Hepatocyte (in vitro differentiated cells): ENCODE measurements at places on chromosomes 6 and 20. TPM values are rescaled to one million over a fixed set of nuclear protein-coding genes. Genes with fewer than 3 reads are reported as not detected.

DNA sequence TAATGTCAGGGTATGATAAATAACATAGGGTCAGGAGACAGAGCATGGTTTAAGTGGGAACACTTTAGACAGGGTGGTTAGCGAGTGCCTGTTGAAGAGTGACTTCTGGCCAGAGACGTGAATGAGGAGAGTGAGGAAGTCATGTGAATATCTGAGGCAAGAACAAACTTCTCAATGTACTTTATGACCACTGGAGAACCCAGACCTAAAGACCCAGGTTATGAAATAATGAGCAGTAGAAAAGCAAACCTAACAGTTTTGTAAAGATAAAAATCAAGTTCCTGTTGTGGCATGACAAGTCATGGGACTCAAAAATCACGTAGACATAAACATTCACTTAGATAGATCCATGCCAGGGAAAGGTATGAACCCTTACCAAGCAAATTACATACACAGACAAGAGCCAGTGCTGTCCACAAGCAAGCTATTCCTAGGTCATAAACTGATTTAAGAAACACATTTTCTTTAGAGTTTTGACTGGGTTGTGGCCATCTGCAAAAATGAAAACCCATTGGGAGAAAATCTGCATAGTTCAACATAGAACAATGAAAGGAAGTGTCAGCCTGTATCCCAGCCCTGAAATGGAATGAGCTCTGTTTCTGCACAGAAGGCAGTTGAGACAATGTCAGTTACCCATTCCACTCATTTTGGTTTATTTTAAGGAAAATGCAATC is 2.2 kb upstream of the MYCT1 start:
- DNase-seq = no peak
- no peak overlapping the region for H3K27ac ChIP-seq
- H3K4me3 ChIP-seq = no peak overlapping the region
- no peaks in the 10 kb centered on the region for H3K36me3 ChIP-seq
- H3K4me1 ChIP-seq = no peaks in the 10 kb centered on the region

DNA sequence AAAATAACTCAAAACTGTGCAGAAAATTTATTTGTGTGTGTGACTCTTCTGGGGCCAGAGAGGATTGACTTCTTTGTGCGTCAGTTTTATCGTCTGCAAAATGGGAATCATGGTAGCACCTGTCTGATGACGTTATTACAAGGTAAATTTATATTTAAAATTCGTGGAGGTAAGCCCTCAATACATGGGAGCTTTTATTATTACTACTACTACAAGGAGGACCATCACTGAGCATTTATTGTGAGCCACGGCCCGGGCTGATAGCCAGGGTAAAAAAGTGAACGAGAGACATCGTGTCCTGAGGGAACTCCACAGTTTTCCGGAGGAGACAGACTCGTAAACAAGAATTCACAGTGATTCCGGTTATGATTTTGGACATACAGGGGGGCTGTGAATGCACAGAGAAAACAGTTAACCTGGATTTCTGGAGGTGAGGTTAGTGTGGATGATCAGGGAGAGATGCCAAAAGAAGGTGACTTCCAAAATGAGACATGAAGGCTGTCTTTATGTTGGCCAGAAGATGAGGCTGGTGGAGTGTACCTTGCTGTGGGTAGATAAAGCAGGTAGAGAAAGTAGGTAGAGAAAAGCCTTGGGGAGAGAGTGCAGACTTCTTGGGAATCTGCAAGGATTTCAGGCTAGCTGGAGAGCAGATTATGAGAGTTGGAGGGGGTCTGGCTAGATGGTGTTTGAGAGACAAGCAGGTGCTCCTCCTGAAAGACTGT is 10.6 kb upstream of the SERINC3 start:
- H3K27ac ChIP-seq = peak overlapping the region; percentile 62
- H3K4me1 ChIP-seq = no peaks in the 10 kb centered on the region
- H3K4me3 ChIP-seq = peak overlapping the region; percentile 74
- DNase-seq = no peak

- no peaks in the 10 kb centered on the region for H3K27me3 ChIP-seq
- no peak for DNase-seq
- H3K27ac ChIP-seq = no peak overlapping the region
- H3K36me3 ChIP-seq = no peaks in the 10 kb centered on the region
- no peak overlapping the region for H3K4me3 ChIP-seq
Observed at GRCh38 chr6:69179681-69180080, 544.6 kb downstream of the ADGRB3 start.

DNA sequence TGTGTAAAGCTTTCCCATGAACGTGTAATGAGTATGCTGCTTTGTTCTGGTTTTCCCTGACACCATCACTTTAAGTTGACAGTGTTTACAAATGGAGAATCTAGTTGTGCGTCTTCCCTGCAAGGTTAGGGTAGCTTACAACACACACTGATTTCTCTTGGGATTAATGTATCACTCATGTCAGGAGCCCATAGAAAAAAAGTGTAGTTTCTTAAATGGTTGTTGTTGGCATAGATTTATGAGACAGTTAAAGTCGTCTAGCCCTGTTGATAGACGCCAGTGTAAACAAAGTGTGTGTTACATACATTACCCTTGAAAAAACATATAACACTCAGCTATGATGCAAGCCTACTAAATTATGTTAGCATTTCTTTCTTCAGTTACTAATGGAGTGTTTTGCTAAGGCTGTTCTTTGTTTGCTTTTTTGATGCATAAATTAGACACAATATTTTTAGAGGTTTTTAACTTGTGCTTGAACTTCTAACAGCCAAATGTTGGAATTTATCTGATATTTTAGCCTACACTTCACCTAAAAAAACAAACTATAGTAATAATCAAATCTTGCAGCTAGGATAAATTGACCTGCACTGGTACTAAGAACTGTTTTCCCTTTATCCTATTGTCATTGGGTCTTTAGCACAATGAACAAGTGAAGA is 88.6 kb downstream of the RNF217 start:
- DNase-seq = peak; percentile 3
- peak overlapping the region; percentile 24 for H3K27ac ChIP-seq
- H3K36me3 ChIP-seq = no peaks in the 10 kb centered on the region
- H3K4me3 ChIP-seq = no peak overlapping the region
- H3K27me3 ChIP-seq = no peaks in the 10 kb centered on the region

Gene SLC52A3
- total RNA-seq = 0.33 and 0.80 TPM in 2 replicates

Gene AKAP7
- total RNA-seq = 54.3 and 54.4 TPM in 2 replicates

Gene TRERF1
- 3.1 and 5.1 TPM in 2 replicates for total RNA-seq

DNA sequence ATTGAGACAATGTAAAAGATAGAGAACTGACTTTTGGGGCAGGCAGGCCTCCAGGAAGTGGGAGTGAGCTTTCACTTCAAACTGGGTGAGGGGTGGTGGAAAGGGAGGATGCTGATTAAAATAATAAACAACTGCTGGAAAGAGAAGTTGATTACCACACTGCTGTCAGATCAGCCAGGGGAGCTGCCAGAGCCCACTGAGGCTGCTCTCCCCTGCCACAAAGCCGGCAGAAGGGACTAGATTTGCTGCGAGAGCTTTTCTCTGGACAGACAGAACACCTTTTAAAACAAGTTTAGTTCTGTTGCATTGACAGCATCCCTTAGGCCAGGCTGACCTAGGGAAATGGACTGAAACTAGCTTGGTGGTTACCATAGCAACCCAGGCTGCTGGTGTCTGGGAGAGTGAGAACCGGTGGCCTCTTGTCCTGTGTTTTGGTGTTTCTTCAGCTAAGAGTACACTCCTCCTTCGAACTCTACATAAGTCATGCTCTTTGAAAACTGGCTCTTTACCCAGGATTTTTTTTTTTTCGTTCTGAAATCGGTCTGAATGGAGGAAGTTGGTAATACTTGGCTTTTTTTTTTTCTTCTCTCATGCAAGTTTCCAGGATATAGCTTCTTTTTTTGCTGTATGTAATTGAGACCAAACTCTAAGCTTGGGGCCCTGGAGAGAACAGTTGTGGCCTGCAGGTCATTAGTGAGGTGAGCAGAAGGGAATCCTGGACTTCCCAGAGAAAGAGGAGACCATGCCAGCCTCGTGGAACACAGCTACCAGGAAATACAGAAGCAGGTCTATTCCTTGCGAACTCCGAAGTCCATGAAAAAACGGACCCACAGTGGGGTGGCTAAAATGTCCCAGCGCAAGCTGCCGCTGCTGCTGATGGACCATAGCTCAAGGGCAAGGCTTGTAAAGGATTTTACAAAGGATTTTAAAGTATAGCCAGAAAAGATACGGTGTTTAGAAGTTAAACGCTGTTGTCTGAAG is 374.4 kb downstream of the UTRN start:
- no peak overlapping the region for H3K4me3 ChIP-seq
- peaks cover 39% of the 10 kb centered on the region for H3K4me1 ChIP-seq
- no peaks in the 10 kb centered on the region for H3K27me3 ChIP-seq
- DNase-seq = peak; percentile 51
- no peaks in the 10 kb centered on the region for H3K36me3 ChIP-seq

Gene SLC16A10
- 34.1 and 42.2 TPM in 2 replicates for total RNA-seq

DNA sequence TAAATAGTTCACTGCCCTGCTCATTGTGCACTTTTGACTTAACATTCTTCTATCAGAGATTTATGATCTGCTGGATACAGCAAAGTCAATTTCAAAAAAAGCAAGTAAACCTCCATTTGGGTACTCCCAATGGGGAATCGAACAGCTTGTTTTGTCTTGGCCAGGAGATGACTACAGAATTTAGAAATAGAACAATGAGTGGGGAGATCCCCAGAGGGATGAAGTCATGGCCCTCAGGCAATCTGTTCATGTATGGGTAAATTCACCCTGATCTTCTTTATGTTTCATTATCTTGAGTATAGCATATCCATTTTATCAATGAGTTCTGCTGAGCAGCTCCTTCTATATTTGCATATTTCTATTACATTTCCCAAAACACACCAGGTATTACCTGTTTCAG is 1681.9 kb downstream of the HACE1 start:
- no peaks in the 10 kb centered on the region for H3K36me3 ChIP-seq
- no peaks in the 10 kb centered on the region for H3K4me1 ChIP-seq
- no peak overlapping the region for H3K4me3 ChIP-seq

DNA sequence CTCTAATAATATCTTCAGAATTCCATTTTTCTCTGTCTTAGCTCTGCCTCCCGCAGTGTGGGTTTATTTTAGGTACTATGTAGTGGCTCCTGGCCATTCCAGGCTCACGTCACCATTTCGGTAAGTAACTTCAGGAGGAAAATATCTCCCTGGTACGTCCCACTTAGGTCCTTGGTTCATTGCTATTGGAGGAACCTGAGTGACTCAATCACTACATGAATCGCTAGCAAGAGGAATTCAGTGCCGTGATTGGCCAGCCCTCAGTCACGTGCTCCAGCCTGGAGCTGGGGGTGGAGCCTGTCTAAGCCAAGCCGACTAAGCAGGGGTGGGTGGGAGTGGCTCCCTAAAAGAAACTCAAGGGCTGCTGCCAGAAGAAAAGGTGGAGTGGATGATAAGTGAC is 67.3 kb upstream of the E2F3 start:
- H3K4me1 ChIP-seq = peaks cover 3% of the 10 kb centered on the region
- no peak for DNase-seq
- no peak overlapping the region for H3K27ac ChIP-seq
- H3K36me3 ChIP-seq = no peaks in the 10 kb centered on the region

- no peak overlapping the region for H3K4me3 ChIP-seq
- DNase-seq = no peak
- H3K27me3 ChIP-seq = no peaks in the 10 kb centered on the region
- H3K36me3 ChIP-seq = no peaks in the 10 kb centered on the region
- H3K27ac ChIP-seq = no peak overlapping the region
Observed at GRCh38 chr6:168905451-168906090, 348.1 kb downstream of the THBS2 start.

Gene C20orf202
- total RNA-seq = 1.4 and 1.6 TPM in 2 replicates

Gene PRR18
- total RNA-seq = 0.77 and 1.0 TPM in 2 replicates

- H3K4me1 ChIP-seq = peaks cover 11% of the 10 kb centered on the region
- no peak overlapping the region for H3K27ac ChIP-seq
- H3K27me3 ChIP-seq = no peaks in the 10 kb centered on the region
- DNase-seq = no peak
- no peaks in the 10 kb centered on the region for H3K36me3 ChIP-seq
Observed at GRCh38 chr20:47506850-47507249, 5.2 kb downstream of the NCOA3 start.

Gene PHACTR2
- 107 and 111 TPM in 2 replicates for total RNA-seq

Gene SPATA2
- 4.9 and 5.9 TPM in 2 replicates for total RNA-seq

Gene NMBR
- total RNA-seq = 0.27 TPM in 1 of 2 replicates, not detected in the other

GRCh38 chr6:100382031-100382430 is 82.7 kb downstream of the SIM1 start:
- DNase-seq = no peak
- no peaks in the 10 kb centered on the region for H3K36me3 ChIP-seq
- no peak overlapping the region for H3K27ac ChIP-seq
- H3K27me3 ChIP-seq = no peaks in the 10 kb centered on the region
- H3K4me3 ChIP-seq = no peak overlapping the region
- H3K4me1 ChIP-seq = no peaks in the 10 kb centered on the region

Gene HS3ST5
- total RNA-seq = 1.1 and 1.4 TPM in 2 replicates

Gene DEFB119
- total RNA-seq = not detected in 2 replicates

- no peaks in the 10 kb centered on the region for H3K4me1 ChIP-seq
- H3K36me3 ChIP-seq = no peaks in the 10 kb centered on the region
- DNase-seq = no peak
- no peaks in the 10 kb centered on the region for H3K27me3 ChIP-seq
- no peak overlapping the region for H3K27ac ChIP-seq
Observed at GRCh38 chr6:141634269-141634668, 498.5 kb upstream of the GJE1 start.

Gene CST4
- total RNA-seq = 0.23 and 0.52 TPM in 2 replicates

- H3K27me3 ChIP-seq = peaks cover 53% of the 10 kb centered on the region
- H3K4me1 ChIP-seq = peaks cover 4% of the 10 kb centered on the region
- no peak overlapping the region for H3K27ac ChIP-seq
Observed at GRCh38 chr6:45415315-45415714, 37.6 kb upstream of the SUPT3H start.

- H3K4me1 ChIP-seq = no peaks in the 10 kb centered on the region
- no peak overlapping the region for H3K27ac ChIP-seq
- H3K27me3 ChIP-seq = no peaks in the 10 kb centered on the region
- H3K4me3 ChIP-seq = no peak overlapping the region
- no peak for DNase-seq
Observed at GRCh38 chr6:169968541-169969270, 217.3 kb downstream of the ERMARD start.

- H3K36me3 ChIP-seq = no peaks in the 10 kb centered on the region
- peaks cover 14% of the 10 kb centered on the region for H3K4me1 ChIP-seq
- no peak for DNase-seq
- H3K4me3 ChIP-seq = peak overlapping the region; percentile 57
Observed at GRCh38 chr6:77464495-77464867, 1.2 kb upstream of the HTR1B start.

- H3K4me1 ChIP-seq = no peaks in the 10 kb centered on the region
- DNase-seq = no peak
- H3K36me3 ChIP-seq = no peaks in the 10 kb centered on the region
- H3K27ac ChIP-seq = no peak overlapping the region
- H3K27me3 ChIP-seq = no peaks in the 10 kb centered on the region
Observed at GRCh38 chr6:16095180-16095579, 33.7 kb upstream of the MYLIP start.

Gene VGLL2
- total RNA-seq = not detected in 2 replicates
